ENCODE measurements at places on chromosomes 6 and 20. TPM values are rescaled to one million over a fixed set of nuclear protein-coding genes. Genes with fewer than 3 reads are reported as not detected.

LY6G6D gene
- total RNA-seq, result not detected

DNA sequence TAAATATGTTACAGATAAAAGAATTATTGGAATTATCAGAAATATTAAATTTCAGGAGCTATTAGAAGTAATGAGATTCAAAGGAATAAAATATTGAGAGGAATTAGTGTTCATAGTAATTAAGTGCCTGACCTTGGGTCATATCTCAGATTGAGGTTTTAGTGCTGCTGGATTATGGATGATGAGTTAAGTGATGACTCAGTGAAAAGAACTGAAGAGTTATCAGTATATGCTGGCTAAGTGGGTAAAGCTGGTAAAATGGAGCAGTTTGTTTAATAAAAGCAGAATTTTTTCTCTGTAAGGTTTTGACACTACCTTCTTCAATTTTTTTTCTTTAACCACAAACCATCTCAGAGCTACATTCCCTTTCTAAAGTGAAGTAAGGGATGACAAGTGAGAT, 206.7 kb downstream of the MANEA start:
- DNase-seq, result no peak

GRCh38 chr6:22231616-22232015, 65.2 kb downstream of the PRL start:
- no peak for DNase-seq

DNA sequence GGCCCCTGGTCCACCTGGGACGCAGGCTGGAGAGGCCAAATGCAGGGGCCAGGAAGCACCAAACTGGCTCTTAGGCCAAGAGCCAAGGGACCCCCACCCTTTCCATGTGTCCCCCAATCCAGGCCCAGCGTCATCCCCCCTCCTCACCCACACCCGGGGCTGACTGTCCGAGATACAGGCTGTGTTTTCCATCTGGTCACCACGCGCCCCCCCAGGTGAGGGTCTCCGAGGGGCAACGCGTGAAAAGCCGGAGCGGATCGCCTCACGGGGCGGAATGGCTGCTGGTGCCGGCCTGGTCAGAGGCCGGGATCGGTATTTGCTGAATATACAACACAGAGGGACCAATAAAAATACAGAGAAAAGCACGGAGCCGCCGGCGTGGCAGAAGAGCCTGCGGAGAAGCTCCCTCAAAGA, 5.2 kb upstream of the ABHD16B start:
- DNase-seq, result no peak

DNA sequence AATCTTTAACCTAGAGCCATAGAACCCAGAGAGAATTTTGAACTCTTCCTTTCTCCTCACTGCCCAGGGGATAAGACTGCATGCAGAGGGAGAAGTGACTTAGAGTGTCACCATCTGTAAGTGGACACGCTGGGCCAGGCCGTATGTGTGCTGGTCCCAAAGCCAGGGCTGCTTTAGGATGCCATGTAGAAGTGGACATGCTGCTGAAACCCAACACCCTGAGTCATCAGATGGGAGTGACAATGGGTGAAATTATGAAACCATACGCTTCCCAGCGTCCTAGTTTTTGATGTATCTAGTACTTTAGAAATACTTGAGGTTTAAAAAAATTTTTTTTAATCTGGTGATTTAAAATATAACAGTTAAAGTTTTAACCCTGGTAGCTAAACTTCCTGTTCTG, 191.1 kb downstream of the FNDC1 start:
- no peak for DNase-seq

GRCh38 chr6:142265476-142265875, 36.3 kb upstream of the ADGRG6 start:
- no peak for DNase-seq
